ENCODE measurements at places on chromosomes 12 and 14.

- DNase-seq: no peak
These were observed 85.3 kb downstream of the SAMD4A start for GRCh38 chr14:54652188-54652587.

DNA sequence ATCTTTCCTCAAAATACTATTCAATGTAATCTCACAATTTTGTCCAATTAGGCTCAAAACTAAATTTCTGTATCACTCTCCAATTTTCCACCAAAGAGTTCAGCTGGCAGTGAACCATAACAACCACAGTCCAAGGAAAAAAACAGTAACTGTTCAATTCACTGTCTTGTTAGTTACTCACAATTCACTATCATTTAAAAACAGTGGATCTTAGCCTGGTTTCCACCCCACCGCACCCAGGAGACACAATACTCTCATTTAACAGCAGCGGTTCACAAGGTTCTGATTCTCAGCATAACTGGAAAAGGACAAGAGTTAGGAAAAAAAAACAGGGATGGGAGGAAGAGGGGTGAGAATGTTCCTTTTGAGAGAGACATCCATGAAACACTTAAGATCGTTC is 40.5 kb downstream of the MED13L start:
- no peak for DNase-seq

GRCh38 chr12:54355104-54355815 is 9.0 kb downstream of the GPR84 start:
- DNase-seq: no peak

GRCh38 chr14:39212693-39213092 is 21.0 kb upstream of the MIA2 start:
- no peak for DNase-seq

- DNase-seq: no peak
These were observed 1.9 kb upstream of the ARL6IP4 start for GRCh38 chr12:122978507-122978955.

GRCh38 chr12:15157269-15157671 is 63.9 kb downstream of the RERG start:
- no peak for DNase-seq

- no peak for DNase-seq
These were observed 48.5 kb downstream of the SAV1 start for GRCh38 chr14:50619569-50620141.

- no peak for DNase-seq
These were observed 18.7 kb upstream of the SCFD1 start for GRCh38 chr14:30603402-30603801.

GRCh38 chr14:106185837-106186233 is 659.5 kb downstream of the TMEM121 start:
- no peak for DNase-seq

DNA sequence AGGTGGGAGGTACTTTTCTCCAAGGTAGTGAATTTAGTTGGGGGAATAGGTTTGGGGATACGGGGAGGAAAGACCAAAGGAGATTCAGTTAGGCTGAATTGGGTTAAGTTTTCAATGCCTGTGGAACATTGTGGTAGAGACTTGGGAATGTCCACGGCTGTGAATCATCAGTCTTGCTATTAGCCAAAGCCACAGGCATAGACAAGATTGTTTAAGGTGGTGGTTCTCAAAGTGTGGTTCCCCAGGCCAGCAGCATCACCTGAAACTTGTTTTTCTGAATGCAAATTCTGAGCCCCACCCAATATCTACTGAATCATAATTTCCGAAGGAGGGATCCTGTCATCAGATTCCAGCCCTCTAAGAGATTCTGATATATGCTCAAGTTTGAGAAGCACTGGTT is 316.2 kb downstream of the EGLN3 start:
- no peak for DNase-seq

GRCh38 chr12:124094188-124094587 is 121.2 kb downstream of the ZNF664 start:
- DNase-seq: no peak

DNA sequence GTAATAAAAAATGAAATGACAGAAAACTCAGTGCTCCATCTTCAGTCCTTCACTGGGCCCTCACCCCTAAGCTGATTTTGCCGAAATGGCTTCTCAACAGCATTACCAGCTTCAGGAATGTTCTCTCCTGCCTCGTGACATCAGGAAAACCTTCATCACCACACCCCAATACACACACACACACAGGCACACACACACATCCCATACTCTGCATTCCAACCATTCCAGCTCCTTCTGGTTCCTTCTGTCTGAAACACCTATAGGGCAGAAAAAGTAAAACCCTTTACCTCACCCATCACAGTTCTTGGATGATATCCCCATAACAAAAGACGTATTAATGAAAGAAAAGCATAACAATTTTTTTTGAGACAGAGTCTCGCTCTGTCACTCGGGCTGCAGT is 75.9 kb downstream of the CCDC60 start:
- no peak for DNase-seq

- DNase-seq: no peak
These were observed 4.5 kb downstream of the ZBTB1 start for GRCh38 chr14:64509036-64509435.

DNA sequence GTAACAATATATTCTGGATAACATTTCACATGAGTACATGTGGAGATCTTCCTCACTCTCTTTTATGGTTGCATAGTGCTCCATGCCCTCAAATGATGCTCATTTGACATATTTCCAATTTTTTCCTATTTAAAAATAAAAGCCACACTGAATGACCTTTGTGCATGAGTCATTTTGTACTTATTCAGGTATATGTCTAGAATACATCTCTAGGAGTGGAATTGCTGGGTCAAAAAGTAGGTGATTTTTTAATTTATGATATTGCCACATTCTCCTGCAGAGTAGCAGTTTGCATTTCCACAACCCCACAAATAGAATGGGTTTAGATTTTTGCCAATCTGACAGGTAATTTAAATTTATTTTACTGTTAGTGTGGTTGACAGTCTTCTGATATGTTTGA is 104.8 kb downstream of the RPAP3 start:
- no peak for DNase-seq

- DNase-seq: no peak
These were observed 99.5 kb downstream of the SYNE2 start for GRCh38 chr14:63952053-63952932.

DNA sequence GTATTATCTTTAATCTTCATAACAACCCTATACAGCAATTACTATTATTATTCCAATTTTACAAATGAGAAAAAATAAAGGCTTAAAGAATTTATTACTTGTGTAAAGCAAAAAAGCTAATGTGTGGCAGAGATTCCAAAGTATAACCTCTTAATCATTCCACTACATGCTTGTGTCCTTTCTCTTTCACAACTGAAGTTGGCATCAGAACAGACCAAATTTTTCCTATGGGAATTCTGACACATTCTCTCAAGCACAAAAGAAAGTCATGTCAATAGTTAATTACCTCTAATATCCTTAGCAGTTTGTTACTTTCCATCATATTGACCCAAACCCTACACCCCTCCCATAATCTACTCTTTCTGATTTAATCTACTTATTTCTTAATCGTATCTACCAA is 86.7 kb downstream of the BCL2L14 start:
- no peak for DNase-seq

- DNase-seq: no peak
These were observed 22.7 kb downstream of the SNRPF start for GRCh38 chr12:95881331-95881955.

- no peak for DNase-seq
These were observed 60.5 kb downstream of the CACNA1C start for GRCh38 chr12:2113119-2113912.

GRCh38 chr12:73935817-73936216 is 601.8 kb upstream of the ATXN7L3B start:
- DNase-seq: no peak

GRCh38 chr14:22474730-22475351 is 114.2 kb downstream of the DAD1 start:
- no peak for DNase-seq

DNA sequence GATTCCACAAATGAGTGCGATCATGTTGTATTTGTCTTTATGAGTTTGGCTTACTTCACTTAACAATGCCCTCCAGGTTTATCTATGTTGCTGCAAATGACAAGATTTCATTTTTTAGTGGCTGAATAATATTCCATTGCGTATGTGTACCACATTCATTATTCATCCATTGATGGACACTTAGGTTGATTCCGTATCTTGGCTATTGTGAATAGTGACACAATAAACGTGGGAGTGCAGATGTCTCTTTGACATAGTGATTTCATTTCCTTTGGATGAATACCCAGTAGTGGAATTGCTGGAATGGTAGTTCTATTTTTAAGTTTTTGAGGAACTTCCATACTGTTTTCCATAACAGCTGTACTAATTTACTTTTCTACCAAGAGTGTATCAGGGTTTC is 23.5 kb downstream of the AKAP6 start:
- DNase-seq: no peak

GRCh38 chr14:90642244-90642717 is 173.9 kb downstream of the TTC7B start:
- DNase-seq: no peak

- no peak for DNase-seq
These were observed 21.4 kb downstream of the VSX2 start for GRCh38 chr14:74260525-74261233.

DNA sequence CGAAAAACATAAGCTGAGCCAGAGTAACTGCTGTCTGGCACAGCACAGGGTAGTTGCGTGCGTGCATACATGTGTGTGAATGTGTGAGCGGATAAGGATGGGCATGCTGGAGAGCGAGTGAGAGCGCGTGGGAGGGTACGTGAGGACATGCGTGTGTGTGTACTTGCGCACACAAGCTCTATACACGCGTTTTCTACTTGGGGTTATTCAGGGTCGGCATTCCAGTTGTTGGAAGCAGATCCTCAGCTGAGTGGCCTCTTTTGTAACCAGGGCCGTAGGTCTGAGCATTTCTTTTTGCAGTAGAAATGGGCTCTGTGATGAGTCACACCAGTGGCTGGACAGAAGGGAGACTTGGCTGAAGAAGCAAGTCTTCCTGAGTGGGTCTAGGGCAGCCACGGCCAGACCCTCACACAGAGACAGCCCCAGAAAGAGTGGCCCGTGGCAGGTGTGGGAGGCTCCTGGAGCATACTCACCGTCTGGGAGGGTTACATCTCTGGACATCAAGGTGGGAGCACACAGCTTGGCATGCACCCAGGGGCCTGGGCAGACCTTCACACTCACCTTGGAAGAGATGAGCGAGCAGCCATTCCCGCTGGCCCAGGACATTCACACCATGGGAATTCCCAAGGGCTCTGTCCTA is 78.0 kb downstream of the LRRC74A start:
- DNase-seq: no peak

DNA sequence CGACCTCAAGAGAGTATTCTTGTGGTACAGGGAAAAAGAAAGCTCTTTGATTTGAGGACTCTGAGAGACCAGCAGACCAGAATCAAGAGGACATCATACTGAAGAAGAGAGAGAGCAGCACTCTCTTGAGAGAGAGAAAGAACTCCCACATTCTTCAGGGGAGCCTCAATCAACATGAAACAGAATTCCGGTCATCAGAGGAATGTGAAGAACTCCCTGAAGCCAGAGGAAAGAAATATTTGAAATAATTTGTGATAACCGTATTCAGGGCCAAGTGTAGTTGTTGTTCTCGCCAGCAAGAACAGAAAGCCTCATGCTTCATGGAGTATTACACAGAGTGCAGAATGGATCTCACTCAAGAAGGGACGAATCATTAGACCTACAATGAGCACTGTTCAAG is 363.8 kb upstream of the TMEM132C start:
- DNase-seq: no peak

- DNase-seq: no peak
These were observed 30.8 kb downstream of the MAX start for GRCh38 chr14:65071544-65071943.

DNA sequence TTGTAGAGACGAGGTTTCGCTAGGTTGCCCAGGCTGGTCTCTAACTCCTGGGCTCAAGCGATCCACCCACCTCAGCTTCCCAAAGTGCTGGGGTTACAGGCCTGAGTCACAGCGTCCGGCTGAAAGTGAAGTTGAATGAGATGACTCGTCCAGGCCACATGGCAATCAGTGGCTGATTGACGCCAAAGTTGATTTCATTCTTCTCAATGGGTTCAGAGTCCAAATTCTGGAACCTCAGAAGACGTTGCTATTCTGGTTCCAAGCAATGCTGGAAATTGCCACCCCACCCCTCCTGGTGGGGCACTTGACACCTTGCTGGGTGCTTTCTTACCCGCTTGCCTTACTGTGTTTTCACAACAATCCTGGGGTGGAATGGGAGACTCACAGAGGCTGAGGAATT is 14.9 kb downstream of the ABCB9 start:
- no peak for DNase-seq

DNA sequence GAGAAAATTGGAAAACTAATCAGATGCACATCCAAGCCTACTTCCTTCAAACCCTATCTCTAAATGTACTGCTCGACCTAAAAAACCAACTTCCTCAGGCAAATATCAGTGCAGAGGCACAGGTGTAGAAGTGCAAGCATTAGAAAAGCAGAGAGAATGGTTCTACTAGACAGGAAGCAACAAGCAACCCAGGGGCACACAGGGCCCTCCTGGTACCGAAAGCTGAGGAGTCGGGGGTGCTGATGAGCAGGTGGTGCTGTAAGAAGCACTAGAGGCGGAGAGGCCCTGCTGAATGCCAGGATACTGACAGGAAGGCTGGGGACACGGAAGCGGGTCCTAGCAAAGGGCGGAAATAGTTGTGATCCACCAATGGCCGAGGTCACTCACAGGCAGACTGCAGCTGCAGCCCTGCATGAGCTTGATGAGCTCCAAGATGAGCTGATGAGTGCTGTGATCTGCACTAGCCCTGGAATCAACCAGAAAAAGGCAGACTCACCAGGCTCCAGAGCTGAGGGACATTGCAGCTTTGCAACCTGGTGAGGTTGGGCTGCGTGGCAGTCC is 85.9 kb downstream of the TTC7B start:
- no peak for DNase-seq

DNA sequence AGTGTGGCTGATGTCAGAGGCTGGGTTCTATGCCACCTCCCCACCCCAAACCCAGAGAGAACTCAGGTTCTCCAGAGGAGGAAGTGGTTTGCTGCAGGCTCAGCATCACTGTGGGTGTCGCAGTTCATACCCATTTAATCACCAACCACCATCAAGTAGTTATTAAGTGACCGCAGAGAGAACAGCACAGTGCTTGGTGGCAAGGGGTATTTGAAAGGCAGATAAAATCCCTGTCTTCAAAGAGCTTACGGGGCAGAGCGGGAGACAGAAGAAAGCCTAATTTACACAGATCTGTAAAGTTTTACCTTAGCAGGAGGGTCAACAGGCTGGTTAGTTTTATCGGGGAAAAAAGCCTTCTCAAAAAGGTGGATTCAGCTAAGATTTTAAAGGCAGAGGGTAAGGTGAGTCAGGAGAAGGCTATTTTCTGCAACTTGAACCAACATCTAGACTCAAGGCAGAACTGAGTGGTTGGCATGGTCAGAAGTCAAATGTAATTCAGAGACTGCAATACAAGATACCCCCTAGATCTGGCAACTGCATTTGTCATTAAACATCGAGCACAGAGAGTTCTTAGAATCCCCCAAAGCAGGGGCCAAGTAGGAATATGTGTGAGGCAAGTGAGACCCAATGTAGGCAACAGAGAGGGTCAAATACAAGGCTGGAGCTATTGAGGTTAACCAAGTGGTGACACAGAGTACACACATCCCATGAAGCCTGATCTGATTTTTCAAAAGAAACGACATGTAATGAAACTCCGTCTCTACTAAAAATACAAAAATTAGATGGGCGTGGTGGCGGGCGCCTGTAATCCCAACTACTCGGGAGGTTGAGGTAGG is 13.2 kb downstream of the PXN start:
- DNase-seq: no peak
